ENCODE measurements at places on chromosomes 16 and 17.

GRCh38 chr16:10968498-10968897 lies 24.1 kb downstream of the CLEC16A start:
- DNase-seq: no peak

GRCh38 chr16:46768809-46769208 lies 20.7 kb upstream of the MYLK3 start:
- no peak for DNase-seq

DNA sequence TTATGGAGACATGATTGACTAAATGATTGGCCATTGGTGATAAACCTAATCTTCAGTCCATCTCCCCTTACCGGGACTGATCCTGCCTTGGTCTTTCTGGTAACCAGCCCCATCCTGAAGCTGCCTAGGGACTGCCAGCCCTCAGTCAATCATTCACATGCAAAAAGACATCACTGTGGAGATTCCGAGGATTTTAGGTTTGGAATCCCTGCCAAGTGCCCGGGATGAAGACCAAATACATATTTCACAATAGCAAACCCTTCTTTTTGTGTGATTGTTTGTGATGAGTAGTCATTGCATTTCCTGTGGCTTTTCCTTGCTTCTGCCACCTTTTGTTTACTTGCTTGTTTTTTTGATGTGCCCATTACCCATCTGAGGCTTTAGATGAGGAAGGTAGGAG lies 44.0 kb downstream of the EPN2 start:
- no peak for DNase-seq

DNA sequence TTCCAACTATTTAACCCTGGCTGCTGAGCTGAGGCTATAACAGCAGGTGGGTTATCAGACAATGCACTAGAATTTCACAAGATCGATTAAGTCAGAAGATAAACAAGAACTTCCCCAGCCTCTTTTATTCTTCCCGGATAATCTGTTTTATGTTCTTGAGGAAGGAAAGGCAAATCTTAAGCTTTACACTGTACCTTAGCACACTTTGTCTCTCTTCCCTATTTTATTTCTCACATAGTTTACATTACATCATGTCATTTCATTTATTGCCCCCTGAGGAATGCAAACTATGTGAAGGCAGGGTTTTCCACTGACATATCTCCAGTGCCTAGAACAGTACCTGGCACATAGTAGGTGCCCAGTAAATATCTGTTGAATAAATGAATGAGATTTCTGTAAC lies 139.6 kb downstream of the SKAP1 start:
- no peak for DNase-seq

DNA sequence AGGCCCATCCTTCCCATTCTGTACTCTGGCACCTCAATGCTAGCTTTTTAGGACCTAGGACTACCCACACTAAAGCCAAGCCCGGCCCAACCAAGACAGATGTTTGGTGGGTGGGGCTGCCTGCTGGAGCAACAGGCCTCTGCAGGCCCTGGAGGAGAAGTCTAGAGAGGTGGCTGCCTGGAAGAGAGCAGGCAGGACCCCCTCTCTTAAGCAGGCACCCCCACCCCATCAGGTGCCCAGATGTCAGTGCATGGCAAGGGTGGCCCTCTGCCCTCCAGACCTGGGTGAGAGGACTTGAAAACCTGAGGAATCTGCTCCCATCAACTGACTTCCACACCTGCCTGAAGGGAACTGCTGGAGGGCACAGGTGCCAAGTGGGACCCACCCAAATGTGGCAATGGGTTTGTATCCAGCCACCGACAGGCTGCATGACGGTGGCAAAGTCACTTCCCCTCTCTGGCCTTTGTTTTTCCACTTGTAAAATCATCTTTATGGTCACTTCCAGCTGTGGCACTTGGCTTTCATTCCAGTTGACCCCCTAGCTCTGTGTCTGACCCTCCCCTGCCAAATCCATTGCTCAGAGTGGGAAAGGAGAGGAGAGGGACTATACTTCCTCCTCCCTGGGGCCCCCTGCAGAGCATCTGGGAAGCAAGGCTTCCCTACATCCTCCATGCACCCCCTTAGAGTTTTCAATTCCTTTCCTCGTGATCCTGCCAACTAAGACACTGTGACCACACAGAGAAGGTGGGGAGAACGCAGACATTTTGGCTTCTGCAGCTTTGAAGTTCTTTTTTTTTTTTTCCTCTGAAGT lies 1.7 kb upstream of the STAT5A start:
- no peak for DNase-seq

Data from stimulated activated CD4-positive, alpha-beta T cell treated with anti-CD3 and anti-CD28 coated beads, Interleukin-4, amount 100 ng/mL, for 48 hours (primary cell).